Esophagus squamous epithelium (tissue), 5 donors: ENCODE measurements at places on chromosomes 6 and 20.

DNA sequence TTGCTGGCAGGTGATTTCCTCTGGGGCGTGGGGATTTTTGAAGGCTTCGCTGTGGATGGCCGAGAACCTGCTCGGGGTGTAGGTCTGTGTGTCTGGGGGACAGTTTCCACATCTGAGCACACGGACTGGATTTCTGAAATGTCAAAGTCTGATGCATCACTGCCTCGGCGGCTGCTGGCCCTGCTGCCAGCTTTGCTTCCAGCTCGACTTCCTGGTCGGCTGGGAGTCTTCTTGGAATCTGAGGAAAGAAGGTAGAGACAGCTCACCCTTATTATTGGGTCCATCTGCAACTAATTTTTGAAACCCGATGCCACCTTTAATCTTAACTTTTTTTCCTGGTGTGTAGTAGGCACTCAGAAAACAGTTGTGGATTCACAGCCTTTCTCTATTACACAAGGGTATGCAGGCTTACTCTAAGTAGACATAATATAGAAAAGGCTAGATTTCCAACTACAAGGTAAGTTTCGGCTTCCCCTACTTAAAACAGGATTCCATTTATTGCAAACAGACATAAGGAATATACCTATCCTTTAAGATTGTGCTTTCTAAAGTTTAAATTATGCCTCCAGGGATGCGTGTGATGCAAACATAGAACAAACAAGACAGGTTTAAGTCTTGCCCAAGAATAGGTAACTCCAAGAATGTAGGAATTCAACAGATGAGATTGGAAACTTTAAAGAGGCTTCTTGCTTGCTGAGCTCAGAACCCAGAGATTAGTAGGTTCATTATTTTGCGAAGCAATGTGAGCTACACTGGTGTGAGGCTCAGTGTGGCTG, 183.5 kb downstream of the DST start:
- DNase-seq: no peak

GRCh38 chr6:20746024-20746423, 211.8 kb downstream of the CDKAL1 start:
- DNase-seq: no peak

- DNase-seq: no peak
Observed at GRCh38 chr20:32804817-32805216, 14.9 kb upstream of the MAPRE1 start.

GRCh38 chr6:82775981-82776380, 289.7 kb downstream of the UBE3D start:
- DNase-seq: no peak

- DNase-seq: no peak
Observed at GRCh38 chr6:2047855-2048254, 197.6 kb downstream of the GMDS start.
